ENCODE measurements at places on chromosomes 16 and 17.

- DNase-seq, result peak; percentile 63
These were observed 346.6 kb downstream of the SNX29 start for GRCh38 chr16:12323007-12323758.

DNA sequence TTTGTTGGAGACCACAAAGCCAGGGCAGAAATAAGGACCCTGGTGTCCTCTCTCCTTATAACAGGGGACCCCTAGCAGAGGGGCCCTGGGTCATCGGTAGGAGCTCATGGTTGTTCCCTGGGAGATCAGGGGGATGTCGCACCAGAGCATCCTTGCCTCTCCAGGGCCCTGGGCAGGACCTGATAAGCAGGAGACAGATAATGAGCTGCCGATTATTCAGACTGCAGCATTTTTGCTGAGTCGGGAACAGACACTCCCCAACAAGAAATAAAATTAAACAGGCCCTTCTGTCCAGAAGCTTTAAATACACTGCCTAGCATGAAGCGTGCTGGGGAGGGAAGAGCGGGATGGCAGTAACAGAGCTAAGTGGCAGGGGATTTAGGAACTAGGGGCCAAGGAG, 15.4 kb upstream of the GFAP start:
- DNase-seq, result no peak

- DNase-seq, result no peak
These were observed 137.9 kb upstream of the CACNG3 start for GRCh38 chr16:24118126-24118821.

GRCh38 chr17:80893604-80894438, 97.8 kb upstream of the CHMP6 start:
- no peak for DNase-seq

GRCh38 chr16:57591870-57592485, 36.5 kb upstream of the ADGRG1 start:
- DNase-seq, result peak; percentile 9

GRCh38 chr16:80731915-80732314, 72.5 kb downstream of the CDYL2 start:
- no peak for DNase-seq

GRCh38 chr16:22979038-22979437, 165.1 kb downstream of the HS3ST2 start:
- no peak for DNase-seq

DNA sequence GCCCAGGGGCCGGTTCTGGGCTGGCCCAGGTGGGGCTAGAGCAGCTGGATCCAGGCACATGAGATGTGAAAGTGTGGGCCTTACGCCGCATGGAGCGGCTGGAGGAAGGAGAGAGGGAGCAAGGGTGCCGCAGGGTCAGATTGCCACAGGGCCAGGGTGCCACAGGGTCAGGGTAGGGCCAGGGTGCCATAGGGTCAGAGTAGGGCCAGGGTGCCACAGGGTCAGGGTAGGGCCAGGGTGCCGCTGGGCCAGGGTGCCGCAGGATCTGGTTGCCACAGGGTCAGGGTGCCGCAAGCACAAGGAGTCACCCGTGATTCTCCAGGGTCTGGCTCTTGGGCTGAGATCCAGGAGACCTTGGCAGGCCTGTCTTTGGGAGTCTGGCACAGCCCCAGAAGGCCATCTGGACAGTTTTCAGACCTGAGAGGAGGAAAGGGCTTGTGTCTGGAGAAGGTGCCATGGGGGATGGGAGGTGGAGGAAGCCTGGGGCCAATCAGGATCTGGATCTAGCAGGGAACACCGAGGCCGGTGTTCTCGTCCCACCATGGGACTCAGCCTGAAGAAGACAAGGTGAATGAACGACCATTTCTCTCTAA, 13.1 kb upstream of the LASP1NB start:
- no peak for DNase-seq

GRCh38 chr16:11151885-11152629, 103.9 kb downstream of the SOCS1 start:
- no peak for DNase-seq

DNA sequence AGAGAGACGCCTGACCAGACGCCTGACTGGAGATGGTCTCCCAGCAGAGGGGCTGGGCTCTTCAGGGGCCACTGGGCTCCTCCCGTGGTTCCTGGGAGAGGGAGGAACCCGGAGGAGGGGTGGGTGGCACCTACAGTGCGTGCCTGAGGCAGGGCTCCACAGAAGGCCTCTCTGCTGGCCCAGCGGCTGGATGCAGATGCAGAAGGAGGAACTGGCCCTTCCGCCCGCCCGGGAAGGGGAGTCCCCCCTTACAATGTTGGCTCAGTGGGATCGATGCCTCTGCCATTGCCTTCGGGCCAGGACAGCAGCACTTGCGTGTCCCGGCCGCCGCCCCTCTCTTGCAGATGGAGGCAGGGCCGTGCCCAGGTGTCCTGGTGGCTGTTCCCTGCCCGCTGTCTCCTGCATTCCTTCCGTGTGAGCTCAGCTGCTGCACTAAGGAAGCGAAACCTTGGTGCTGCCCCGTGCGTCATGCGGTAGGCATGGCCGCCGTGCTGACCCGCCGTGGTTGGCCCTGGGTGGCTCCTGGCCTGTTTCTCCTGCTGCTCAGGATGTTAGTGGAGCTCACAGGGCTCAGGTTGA, 15.1 kb downstream of the BAIAP2 start:
- DNase-seq, result no peak

DNA sequence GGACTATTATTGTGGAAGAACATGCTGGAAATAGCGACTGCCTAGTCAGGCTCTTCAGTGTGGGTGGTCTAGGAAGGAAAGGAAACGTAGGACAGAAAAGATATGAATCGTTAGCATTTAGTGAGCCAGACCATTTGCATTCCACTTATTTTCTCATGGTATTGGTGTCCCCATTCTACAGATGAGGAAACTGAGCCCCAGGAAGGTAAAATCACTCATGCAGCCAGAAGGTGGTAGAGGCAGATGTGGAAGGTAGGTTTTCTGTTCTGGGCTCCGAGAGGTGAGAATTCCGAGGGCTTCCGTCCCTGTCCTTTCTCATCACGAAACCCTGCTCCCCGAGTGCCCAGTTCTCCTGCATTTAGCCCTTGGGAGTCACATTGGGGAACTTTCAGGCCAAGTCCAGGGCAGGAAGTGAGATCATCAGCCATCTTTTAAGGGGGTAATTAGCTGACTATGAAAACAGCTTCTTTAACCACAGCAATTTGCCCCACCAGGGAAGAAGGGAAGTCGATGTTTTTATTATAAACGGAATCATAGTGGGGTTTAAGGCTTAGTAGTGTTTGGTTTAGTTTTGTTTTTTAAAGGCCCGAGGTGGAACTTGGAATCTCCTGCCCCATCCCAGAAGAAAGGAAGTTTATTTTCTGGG, 110.7 kb upstream of the IRX3 start:
- no peak for DNase-seq

- DNase-seq, result no peak
These were observed 184.7 kb downstream of the PRKCA start for GRCh38 chr17:66487121-66487520.
